ENCODE measurements at places on chromosomes 11 and 22.

DNA sequence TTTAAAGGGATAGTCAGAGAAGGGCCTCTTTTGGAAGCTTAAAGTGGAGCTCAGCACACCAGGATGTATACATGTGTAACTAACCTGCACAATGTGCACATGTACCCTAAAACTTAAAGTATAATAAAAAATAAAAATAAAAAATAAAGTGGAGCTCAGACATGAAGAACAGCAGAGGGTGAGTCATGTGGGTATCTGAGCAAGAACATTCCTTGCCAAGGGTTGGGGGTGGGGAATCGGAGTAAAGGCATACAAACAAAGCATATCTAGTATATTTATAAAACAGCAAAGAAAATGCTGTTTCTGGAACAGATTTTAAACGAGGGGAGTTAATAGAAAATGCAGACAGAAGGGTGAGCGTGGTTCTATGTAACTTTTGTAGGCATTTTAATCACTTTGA lies 562.6 kb upstream of the ANO3 start:
- DNase-seq: no peak

DNA sequence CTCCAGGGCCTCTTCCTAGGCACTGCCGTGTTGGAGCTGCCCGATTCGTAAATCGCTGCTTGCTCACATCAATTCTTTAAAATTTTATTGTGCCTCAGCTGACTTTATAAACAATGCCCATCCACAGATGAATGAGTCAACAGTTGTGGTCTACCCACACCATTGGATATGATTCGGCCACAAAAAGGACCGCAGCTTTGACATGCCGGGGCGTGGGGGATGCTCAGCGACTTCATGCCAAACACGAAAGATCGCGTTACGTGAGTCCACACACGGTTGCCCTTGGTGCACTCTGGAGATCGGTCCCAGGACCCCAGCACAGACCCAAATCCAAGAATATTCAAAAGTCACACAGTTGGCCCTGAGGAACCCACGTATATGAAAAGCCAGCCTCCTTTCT lies 195.7 kb downstream of the CTTN start:
- DNase-seq: no peak

GRCh38 chr11:111954154-111954553 lies 17.0 kb downstream of the DIXDC1 start:
- DNase-seq: no peak

- peak; percentile 18 for DNase-seq
These were observed 41.6 kb downstream of the C11orf71 start for GRCh38 chr11:114358716-114359115.

DNA sequence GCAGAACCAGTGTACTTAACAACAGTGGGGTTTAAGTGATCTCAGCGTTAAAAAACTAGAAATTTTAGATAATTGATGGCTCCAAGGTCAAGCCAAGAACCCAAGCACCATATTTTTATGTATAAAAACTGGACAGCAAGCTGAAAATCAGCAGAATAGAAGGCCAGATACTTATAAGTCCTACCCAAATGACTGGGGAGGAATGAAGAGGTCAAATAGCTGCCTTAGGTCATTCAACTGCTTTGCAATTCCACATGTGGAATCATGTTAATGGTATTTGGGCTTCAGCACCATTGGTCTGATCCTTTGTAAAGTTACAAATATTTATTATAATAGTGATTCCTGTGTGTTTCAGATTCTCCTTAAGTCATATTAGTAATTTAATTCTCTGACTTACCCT lies 108.4 kb downstream of the FAT3 start:
- DNase-seq: no peak
